ENCODE measurements at places on chromosomes 7 and 10. TPM values are rescaled to one million over a fixed set of nuclear protein-coding genes. Genes with fewer than 3 reads are reported as not detected.

SPDYE9 gene
- total RNA-seq = not detected

CALHM1 gene
- 0.73 TPM for total RNA-seq

DNA sequence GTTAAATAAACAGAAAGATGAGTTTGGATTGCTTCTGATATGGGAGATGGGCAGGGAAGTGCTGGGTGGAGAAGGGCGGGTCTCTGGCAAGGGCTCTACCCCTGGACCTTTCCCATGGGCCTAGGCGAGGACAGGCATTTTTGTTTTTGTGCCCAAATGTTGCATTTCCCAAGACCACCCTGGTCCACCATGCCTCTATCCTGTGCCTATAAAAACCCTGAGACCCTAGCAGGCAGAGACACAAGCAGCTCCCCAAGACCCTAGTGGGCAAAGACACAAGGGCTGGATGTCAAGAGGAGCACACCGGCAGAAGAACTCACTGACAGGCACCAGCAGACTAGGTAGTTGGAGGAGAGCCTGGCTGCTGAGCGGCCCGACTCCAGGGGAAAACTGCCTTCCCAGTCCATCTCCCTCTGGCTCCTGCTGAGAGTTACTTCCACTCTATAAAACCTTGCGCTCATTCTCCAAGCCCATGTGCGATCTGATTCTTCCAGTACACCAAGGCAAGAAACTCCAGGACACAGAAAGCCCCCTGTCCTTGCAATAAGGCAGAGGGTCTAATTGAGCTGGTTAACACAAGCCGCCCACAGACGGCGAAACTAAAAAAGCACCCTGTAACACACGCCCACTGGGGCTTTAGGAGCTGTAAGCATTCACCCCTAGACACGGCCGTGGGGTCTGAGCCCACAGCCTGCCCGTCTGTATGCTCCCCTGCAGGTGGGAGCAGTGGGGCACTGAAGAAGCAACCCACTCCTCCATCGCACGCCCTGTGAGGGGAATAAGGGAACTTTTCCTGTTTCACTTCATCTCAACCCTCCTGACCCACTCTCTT lies 291.4 kb downstream of the PTPRN2 start:
- H3K4me3 ChIP-seq = no peak overlapping the region
- no peak overlapping the region for H3K27ac ChIP-seq
- H3K4me1 ChIP-seq = no peaks in the 10 kb centered on the region
- no peaks in the 10 kb centered on the region for H3K36me3 ChIP-seq

DNA sequence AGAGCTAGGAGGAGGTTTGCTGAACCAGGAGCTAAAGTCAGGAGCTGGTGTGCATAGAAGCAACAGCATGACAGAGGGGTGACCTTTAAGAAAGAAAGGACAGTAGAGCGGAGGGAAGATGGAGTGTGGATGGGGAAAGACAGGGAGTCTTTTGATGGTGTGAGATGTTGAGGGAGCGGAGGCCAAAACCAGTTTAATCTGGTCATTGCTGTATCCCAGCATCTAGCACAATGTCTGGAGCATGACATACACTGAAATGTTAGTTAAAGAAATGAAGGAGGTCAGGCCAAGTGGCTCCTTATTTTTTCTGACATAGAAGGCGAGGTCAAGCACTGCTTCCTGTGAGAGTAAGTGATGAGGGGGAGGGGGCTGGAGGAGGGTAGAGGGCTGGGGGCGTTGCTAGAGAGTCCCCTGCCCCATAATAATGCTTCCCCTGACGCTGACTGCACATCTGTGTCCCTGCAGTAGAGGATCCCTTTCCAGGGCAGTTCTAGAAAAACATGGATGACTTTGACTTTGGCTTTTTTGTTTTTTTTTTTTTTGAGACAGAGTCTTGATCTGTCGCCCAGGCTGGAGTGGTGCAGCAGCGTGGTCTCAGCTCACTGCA lies 70.2 kb downstream of the ZNF467 start:
- H3K4me3 ChIP-seq = no peak overlapping the region
- H3K36me3 ChIP-seq = no peaks in the 10 kb centered on the region
- peaks cover 9% of the 10 kb centered on the region for H3K27me3 ChIP-seq
- no peaks in the 10 kb centered on the region for H3K4me1 ChIP-seq

- no peaks in the 10 kb centered on the region for H3K27me3 ChIP-seq
- no peaks in the 10 kb centered on the region for H3K36me3 ChIP-seq
- H3K4me1 ChIP-seq = no peaks in the 10 kb centered on the region
- H3K27ac ChIP-seq = no peak overlapping the region
- no peak overlapping the region for H3K4me3 ChIP-seq
Observed at GRCh38 chr7:89023877-89024276, 228.3 kb upstream of the TEX47 start.

DNA sequence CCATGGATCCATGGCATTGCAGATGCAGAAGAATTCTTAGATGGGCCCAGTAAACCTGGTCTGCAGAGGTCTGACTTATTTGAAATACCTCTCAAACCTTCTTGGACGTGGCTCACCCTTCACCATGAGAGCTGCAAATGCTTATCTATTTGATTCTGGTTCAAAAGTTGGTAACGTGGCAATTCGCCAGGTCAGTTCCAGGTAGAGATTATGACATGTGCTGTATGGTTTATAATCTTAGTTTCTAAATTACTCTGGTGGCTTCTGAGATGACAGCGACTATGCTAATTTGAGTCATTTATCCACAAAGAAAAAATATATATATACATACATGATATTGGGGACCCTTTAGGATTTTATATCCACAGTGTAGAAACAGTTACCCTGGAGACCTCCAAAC lies 68.8 kb downstream of the NRP1 start:
- H3K4me3 ChIP-seq = no peak overlapping the region
- DNase-seq = peak; percentile 39
- peaks cover 8% of the 10 kb centered on the region for H3K36me3 ChIP-seq
- H3K27ac ChIP-seq = no peak overlapping the region
- peaks cover 25% of the 10 kb centered on the region for H3K4me1 ChIP-seq
- H3K27me3 ChIP-seq = peaks cover 14% of the 10 kb centered on the region

DNA sequence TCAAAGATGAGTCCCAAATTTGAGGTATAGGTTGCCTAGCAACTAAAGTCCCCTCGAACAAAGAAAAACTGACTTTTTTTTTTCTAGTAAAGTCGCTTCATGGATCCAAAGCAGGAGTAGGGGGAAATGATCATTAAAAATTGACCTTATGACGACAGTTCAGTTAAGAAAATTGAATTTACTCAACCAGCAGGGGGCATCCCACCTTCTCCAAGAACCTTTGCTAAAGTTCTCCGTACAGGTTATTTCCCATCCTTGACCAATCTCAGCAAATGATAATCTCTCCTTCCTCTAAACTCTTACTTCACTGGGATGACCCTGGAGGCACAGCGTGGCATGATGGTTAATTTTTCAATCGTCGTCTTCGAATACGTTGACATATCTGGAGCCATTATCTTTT lies 228.3 kb downstream of the CALN1 start:
- H3K4me3 ChIP-seq = no peak overlapping the region
- no peak overlapping the region for H3K27ac ChIP-seq
- no peaks in the 10 kb centered on the region for H3K27me3 ChIP-seq
- no peaks in the 10 kb centered on the region for H3K36me3 ChIP-seq
- no peaks in the 10 kb centered on the region for H3K4me1 ChIP-seq
- DNase-seq = no peak

DNA sequence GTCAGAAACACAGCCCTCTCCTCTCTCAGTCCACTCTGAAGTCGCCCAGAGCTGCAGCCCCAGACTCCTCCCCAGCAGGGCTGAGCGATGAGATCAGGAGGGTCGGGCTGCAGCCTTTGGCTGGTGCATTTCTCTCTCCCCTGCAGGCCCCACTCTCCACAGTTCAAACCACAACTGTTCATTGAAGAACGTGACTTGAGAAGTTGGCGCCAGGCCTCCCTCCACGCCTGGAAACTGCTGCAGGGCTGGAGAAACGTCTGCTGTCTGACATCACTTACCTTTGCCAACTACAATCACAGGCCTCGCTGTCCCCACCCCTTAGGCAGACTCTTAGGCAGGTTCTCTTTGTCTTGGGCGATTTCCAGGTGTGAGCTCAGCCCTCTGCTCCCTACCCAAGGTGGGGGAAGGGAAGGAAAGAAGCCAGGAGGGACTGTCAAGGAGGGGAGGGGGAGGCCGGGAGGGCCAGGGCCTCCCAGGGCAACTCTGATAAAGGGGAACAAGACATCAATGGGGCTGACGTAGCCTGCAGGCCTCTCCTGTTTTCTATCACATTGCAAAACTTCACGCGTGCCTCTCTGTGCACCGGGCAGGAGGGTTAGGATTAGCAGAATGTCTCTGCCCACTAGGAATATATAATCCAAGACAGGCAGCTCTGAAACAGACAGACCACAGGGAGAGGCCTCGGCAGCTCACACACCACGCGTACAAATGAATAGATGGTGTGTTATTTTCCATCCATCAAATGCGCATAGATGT lies 32.7 kb downstream of the CALML5 start:
- H3K36me3 ChIP-seq = no peaks in the 10 kb centered on the region
- no peaks in the 10 kb centered on the region for H3K4me1 ChIP-seq
- H3K4me3 ChIP-seq = no peak overlapping the region
- DNase-seq = no peak
- H3K27ac ChIP-seq = no peak overlapping the region
- no peaks in the 10 kb centered on the region for H3K27me3 ChIP-seq

- H3K27me3 ChIP-seq = no peaks in the 10 kb centered on the region
- H3K36me3 ChIP-seq = peaks cover 64% of the 10 kb centered on the region
- no peak overlapping the region for H3K27ac ChIP-seq
- H3K4me1 ChIP-seq = no peaks in the 10 kb centered on the region
- no peak for DNase-seq
Observed at GRCh38 chr7:74713567-74713966, 56.0 kb downstream of the GTF2I start.

All from activated CD4-positive, alpha-beta memory T cell treated with anti-CD3 and anti-CD28 coated beads, Interleukin-2, amount 10 ng/mL, durations not matched to agents 7 days and 5 days (primary cell).